ENCODE measurements at places on chromosomes 3 and 15.

GRCh38 chr3:57556459-57557084 is 498 bp downstream of the PDE12 start:
- peak; percentile 18 for DNase-seq

DNA sequence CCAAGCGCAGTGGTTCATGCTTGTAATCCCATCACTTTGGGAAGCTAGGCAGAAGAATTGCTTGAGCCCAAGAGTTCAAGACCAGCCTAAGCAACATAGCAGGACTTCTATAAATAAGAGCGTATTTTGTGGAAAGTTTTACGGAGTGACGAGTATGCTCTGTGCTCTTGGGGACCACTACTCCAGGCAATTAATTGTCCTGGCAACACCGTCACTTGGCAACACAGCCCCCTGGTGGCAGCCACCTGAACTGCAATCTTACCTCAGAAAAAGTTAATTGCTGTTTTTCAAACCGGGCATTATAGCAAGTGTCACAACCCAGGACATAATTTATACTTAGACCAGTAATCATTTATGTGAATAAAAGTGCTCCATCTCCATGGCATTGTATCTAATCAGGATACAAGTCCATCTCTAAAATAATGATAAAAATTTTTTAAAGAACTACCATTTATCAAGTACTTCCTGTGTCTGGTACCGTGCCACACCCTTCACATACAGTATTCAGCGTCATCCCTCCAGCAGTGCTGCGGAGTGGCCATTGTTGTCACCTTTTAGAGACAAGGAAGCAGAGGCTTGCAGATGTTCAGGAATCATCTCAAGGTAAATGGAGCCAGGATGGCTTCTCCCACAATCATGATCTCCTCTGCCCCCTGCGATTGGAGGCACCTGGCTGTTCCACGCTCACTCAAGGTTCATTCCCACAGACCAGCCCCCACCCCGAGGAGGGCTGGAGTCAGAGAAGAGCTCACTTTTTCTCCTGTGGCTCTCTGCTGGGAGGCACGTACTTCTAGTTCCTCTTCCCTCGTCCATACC is 34.5 kb downstream of the PLA2G4D start:
- DNase-seq, result peak; percentile 66

DNA sequence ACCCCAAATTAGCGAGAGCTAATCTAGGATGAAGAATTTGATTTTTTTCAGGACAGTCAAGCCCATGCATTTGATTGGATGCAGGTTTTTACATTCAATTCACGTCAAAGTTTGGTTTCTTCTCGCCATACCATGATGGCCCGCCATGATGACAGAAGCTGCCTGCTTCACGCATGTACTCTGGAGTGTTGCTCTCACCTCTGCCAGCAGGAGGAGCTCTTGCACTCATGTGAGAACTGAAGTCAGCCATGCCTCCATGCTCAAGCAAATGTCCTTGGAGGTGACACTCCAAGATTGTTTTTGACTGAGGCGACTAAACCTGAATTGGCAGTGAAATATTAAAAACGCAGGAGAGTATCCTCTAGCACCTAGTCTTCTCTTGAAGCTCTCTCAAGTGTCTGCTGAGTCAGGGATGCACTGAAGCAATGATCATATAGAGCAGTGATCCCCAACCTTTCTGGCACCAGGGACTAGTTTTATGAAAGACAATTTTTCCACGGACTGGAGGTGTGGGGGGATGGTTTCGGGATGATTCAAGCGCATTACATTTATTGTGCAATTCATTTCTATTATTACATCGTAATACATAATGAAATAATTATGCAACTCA is 120.9 kb downstream of the SAMMSON start:
- peak; percentile 24 for DNase-seq

DNA sequence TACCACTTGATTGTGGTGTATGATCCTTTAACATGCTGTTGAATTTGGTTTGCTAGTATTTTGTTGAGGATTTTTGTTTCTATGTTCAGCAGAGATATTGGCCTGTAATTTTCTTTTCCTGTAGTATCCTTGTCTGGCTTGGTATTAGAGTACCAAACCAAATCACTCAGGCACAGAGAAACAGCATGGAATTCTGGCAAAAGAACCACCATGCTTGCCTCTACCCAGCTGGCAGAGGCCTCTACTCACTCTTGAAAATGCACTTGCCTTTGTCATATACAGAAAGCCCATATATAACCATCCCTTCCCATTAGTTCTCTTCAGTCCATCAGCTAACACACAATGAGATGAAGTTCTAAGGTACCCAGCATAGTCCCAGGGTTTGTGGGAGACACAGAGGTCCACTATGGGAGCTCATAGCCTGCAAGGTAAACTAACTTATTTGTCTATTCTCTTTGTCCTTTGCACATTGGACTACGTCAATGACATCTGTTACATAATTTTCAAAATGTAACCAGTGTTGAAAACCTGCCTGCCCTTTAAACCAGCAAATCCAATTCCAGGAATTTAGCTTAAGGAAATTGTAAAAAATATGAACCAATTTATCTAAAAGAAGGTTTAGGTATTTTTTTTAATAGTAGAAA is 82.1 kb upstream of the POMGNT2 start:
- DNase-seq, result no peak

- DNase-seq, result no peak
These were observed 7.3 kb downstream of the MYO5C start for GRCh38 chr15:52288051-52288942.

- DNase-seq, result no peak
These were observed 5.0 kb upstream of the HES1 start for GRCh38 chr3:194130807-194131589.

DNA sequence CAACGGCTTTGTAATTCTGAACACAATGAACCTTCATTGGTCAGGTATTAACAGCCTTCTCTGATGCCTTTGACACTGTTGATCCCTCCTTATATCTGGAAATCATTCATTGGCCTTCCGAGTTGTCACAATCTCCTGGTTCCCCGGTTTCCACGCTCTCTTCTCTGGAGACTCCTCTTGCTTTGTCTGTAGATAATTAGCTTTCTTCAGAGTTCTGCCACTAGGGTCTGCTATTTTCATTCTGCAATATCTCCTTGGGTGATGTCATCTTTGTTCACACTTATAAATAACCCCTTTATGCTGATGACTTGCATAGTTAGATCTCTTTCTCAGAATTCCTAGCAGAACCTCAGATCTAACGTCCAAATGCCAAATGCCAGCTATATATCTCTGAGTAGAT is 583.8 kb upstream of the ZNF717 start:
- DNase-seq, result no peak

- no peak for DNase-seq
These were observed 43.9 kb upstream of the KLHL25 start for GRCh38 chr15:85838655-85839054.

GRCh38 chr3:12027184-12027846 is 23.1 kb downstream of the SYN2 start:
- DNase-seq, result no peak

DNA sequence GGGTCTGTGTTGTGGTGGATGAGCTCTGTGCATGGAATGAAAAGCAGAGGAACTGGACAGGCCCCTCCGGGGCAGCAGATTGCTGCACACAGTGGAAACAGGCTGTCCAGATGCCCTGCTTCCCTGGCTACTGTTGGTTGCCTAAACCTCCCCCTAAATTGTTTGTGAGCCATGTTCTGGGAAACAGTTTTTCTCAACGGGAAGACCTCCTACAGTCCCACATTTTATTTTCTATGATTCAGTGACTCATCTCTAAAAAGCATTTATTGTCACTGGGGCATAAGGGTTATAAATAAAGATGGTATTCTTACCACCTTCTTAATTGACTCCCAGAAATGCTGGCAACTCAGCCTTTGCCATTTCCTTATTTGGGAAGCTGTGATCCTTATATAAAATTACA is 20.3 kb upstream of the PTPN9 start:
- no peak for DNase-seq

DNA sequence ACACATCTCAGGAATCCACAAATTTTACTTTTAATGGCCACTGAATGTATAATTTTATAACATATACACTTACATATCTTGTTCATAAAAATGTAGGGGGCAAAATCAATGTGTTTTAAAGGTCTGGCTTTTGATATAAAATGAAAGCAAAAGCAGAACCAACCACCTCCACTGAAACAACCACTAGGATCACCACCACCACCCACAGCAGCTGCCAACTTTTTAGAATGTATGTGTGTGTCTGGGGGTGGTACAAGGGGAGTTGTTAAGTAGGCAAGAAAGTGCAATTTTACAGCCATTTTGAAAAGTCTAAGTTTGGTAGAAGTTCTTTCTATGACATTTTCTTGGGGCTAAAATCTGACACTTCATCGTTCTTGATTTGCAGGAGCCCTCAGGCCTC is 44.0 kb downstream of the OTOL1 start:
- DNase-seq, result no peak

DNA sequence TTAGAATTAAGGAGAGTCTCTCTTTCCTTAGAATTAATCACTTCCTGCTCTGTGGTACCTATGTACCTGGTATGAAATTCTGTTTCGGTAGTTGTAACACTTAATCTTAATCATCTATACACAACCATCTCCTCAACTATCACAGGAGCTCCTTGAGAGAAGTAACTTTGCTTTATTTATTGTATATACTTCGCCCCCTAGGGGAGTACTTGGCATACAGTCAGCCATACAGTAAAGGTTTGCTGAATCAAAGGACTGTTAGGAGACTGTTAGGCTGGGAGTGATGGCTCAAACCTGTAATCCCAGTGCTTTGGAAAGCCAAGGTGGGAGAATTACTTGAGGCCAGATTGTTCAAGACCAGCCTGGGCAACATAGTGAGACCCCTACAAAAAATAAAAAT is 44.7 kb downstream of the RORA start:
- DNase-seq, result no peak

DNA sequence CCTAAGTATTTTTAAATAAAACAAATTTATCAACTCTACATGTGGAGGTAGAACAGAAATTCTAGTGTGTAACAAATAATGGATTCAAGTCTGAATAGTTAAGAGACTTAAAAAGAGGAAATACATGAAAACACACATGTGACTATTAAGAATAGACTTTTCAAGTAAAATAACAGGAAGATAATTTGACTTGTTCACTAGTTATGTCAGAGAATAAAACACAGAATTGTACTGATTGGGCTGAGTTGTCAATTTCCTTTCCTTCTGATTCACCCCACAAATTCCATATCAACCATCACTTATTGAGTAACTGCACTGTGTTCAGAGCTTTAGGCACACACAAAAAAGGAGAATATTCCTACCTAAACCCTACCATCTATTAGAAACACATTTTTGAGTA is 557.2 kb downstream of the TUSC7 start:
- no peak for DNase-seq

- no peak for DNase-seq
These were observed 19.3 kb upstream of the STRIT1 start for GRCh38 chr3:155312781-155313180.

DNA sequence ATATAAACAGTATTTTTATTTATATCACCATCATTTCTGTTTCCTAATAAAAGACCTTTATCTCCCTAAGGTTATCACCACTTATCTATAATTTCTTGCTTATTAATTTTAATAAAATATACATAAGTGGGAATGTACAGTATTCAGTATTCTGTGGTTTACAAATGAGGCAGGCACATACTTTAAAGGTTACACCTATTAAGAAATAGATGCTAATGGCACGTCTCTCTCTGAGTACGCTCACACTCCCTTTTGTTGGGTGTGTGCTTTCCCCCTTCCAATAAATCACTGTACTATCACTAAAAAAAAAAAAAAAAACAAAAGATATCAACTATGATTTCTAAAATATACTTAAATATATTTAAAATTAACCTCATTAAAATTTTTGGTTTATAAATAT is 8.9 kb downstream of the OXNAD1 start:
- no peak for DNase-seq

- DNase-seq, result no peak
These were observed 537.3 kb upstream of the NR2F2 start for GRCh38 chr15:95793231-95793630.

DNA sequence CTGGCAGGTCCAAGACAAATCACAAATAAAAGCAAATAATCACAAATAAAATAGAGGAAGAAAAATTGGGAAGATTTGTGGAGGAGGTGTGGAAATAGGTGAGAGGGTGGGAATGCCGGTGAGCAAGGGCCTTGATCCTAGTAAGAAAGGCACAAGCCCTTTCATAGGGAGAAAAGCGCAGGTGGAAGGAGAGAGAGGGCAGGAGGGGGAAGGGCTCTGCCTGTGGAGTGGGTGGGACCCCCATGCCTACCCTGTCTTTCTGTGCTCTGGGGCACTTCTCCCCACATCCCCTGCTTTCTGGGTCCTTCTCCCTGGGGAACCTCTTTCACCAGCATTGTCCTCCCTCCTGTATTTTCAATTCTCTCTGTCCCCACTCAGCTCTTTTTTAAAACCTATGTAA is 711 bp upstream of the TGM5 start:
- no peak for DNase-seq

DNA sequence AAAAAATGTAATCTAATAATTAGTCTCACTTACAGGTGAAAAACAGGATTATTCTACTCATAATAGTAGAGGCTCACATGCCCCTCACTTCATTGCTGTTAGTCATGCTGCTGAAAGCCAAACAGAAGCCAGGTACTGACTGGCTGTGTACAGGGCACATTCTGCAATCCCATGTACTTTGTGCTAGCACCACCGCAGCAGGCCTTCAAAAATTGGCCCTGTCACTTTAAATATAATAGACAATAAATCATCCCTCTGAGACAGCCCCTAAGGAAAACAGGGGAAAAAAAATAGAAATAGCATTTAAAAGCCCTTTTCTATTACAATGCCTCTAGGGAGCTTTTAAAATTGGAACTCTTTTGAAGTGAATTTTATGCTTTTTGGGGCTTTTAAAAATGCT is 723.8 kb downstream of the TUSC7 start:
- no peak for DNase-seq

DNA sequence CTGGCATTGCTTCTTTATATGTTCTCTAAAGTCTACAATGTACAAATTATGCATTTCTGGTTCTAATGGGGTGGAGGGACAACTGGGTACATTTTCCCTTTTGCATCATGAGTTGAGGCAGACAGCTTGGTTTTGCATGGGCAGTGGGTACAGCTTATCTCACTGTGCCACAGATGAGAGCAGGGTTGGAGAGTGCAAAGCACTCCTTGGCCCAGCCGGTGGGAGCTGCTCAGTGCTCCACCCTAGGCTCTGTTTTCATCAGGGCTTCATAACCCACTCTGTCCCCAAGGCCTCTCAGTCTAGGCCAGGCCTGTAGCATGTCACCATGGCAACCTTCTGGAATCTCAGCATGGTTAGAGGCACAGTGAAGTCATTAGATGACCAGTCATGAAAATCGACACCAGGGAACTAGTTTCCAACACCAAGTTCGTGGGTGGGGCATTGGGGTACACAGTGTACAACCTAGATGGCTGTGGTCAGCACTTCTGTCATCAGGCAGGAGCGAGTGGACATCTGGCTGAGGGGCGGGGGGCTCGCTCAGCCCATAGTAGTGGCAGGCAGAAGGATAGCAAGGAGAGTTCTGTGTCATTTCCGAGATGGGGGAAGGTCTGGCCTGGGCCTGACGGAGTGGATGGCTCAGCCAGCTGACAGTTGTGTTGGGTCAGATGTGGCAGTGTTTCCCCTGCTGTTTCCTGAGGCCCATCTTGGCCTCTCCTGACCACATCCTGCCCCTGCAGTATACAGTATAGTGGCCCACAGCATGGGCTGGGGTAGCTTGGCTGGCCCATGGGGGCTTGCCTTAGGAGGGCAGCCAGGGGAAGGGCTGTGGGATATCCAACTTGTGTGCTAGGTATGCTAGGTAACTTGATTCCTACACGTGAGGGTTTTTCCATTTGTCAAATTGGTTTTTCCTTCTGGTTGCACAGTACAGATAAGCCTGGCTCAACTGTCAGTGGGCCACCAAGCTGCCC is 75.7 kb upstream of the PRR23C start:
- DNase-seq, result no peak

Data from stimulated activated CD4-positive, alpha-beta T cell treated with anti-CD3 and anti-CD28 coated beads, Interleukin-1b, Interleukin-23, amount 100 ng/mL, for 4 hours (primary cell).